Large intestine (tissue), 12 donors: ENCODE measurements at places on chromosomes 5 and 9.

- peak; percentile 95 for DNase-seq
Observed at GRCh38 chr9:4792572-4793458, at the start of gene RCL1. RCL1 (plus strand) TSS chr9:4792944; CDS start chr9:4793092, 148 bp downstream.

GRCh38 chr5:146867996-146868708 lies 10.4 kb downstream of the PPP2R2B start:
- DNase-seq, result no peak

DNA sequence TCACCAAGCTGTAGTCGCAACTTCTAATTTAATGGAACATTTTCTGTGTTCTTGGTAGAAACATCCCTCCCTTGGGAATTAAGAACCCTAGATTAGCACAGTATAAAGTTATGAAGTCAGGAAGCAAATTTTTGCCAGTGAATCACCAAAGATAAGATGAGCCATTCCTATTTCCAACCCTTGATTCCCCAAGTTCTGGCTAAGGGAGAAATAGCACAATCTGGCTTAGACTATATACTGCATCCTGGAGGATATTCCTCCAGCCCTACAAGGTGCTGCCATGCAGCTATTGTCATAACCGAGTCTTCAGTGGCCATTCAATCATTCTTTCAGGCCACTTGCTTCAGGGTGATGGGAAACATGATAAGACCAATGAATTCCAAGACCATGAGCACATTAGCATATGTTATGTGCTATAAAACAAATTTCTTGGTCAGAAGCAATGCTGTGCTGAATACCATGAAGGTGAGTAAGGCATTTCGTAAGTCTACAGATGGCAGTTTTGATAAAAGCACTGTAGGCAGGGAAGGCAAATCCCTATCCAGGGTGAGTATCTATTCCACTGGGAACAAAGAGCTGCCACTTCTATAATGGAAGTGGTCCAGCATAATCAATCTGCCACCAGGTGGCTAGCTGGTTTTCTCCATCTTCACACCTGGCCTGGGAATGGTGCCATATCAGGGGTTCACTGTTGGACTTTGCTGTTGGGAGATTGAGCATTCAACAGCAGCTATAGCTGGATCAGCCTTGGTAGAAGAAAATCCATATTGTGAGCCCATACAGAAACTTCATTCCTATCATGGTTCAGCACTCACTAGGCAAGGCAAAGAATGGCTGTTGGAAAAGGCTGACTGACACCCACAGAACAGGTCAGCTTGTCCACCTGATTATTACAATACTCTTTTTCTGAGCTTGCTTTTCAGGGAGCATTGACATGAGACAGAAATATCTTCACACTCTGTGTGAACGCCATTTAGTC lies 19.6 kb upstream of the ARL15 start:
- no peak for DNase-seq

GRCh38 chr9:18632632-18633403 lies 158.9 kb downstream of the ADAMTSL1 start:
- no peak for DNase-seq

DNA sequence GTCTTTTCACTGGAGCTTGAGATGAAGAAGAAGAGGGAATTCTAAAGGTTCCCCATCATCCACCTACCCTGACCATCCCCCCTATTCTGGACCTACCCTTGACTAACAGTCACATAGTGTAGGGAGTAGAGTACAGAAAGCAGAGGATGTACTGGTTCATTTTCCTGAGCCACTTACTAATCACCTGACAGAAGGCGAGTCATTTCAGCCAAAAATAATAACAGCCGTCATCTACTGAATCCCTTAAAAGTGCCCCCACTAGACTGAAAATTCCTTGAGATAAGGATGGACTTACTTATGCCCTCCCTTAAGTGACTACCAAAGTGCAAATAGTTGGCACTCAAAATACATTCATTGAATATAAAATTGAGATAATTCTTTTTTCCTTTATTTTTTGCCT lies 112.2 kb downstream of the FOXD1 start:
- DNase-seq, result no peak

DNA sequence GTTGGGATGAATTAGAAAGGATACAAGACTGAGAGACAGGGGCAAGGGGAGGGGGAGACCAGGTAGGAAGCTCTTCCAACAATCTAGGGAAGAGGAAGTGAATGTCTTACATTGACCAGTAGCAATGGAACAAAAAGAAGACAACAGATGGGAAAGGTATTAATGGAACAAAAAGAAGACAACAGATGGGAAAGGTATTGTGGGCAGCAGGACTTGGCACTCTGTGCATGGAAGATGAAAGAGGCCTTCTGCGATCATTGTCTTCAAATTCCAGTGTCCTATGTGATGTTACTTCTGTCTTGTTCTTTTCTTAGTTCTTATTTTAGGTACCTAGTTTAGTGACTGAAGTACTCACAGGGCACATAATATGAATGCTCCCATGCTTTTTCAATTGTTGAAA lies 161.8 kb downstream of the PALM2AKAP2 start:
- DNase-seq, result no peak

- DNase-seq, result no peak
Observed at GRCh38 chr5:110354311-110354710, 372.2 kb downstream of the TMEM232 start.

DNA sequence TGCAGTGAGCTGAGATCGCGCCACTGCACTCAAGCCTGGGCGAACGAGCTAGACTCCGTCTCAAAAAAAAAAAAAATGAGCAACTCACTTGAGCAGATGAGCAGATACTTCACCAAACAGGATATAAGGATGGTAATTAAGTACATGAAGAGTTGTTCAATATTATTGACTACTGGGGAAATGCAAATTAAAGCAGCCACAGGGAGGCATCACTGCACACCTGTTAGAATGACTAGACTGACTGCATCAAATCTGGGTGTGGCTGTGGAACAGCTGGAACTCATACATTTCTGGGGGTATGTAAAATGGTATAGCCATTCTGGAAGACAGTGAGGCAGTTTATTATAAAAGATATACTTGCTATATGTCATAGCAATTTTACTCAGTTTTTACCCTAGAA lies 93.0 kb downstream of the WNK2 start:
- peak; percentile 10 for DNase-seq

DNA sequence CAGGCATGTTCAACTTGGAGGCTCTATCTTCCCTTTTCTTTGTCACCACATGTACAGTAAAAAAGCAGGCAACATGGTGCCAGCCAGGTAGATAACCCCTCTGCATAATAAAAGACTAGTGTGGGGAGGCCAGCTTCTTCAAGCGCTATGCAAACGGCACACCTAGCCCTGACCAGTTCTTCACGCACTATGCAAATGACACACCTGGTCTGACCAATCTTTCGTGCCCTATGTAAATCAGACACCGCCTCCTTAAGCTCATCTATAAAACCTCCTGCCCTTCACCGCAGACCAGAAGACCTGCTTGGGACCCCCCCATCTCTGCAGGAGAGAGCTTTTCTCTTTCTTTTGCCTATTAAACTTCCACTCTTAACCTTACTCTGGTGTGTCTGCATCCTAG lies 28.1 kb upstream of the UGCG start:
- DNase-seq, result no peak
